ENCODE measurements at places on chromosomes 1 and 21.

GRCh38 chr1:201874672-201875071, 14.0 kb upstream of the SHISA4 start:
- no peak for DNase-seq

GRCh38 chr1:56463376-56463775, 116.0 kb downstream of the PLPP3 start:
- DNase-seq: no peak

DNA sequence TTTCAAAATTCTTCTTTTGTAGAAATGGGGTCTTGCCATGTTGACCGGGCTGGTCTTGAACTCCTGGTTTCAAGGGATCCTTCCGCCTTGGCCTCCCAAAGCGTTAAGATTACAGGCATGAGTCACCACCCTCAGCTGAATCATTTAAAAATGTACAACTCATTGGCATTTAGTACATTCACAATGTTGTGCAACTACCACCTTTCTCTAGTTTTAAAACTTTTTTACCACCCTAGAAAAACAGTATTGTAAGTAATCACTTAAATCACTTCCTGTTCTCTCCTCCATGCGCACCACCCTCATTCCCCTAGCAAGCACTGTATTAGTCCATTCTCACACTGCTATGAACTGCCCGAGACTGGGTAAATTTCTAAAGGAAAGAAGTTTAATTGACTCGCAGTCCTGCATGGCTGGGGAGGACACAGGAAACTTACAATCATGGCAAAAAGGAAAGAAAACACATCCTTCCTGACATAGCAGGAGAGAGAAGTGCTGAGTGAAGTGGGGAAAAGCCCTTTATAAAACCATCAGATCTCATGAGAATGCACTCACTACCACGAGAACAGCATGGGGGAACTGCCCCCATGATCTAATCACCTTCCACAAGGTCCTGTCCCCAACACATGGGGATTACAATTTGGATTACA, 14.4 kb upstream of the THEM5 start:
- DNase-seq: no peak

DNA sequence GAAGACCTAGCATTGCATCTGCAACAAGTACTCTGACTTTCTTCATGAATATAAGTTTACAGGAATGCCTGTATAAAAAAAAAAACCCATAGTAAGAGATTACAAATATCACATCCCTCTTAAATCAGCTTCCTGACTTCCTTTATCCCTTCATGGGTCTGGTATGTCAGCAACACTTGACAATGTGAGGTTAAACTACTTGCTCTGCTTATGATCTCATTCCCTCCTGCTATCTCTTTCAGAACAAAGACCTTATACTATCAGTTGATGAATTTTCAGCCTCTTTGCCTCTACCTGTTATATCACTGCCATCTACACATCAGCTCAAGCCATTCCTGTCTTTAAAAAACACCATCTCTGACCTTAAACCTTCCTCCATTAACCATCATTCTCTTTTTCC, 130.9 kb upstream of the SAMSN1 start:
- no peak for DNase-seq

- no peak for DNase-seq
These were observed 8.3 kb downstream of the DISP3 start for GRCh38 chr1:11487196-11487751.
